ENCODE measurements at places on chromosomes 2 and 18.

DNA sequence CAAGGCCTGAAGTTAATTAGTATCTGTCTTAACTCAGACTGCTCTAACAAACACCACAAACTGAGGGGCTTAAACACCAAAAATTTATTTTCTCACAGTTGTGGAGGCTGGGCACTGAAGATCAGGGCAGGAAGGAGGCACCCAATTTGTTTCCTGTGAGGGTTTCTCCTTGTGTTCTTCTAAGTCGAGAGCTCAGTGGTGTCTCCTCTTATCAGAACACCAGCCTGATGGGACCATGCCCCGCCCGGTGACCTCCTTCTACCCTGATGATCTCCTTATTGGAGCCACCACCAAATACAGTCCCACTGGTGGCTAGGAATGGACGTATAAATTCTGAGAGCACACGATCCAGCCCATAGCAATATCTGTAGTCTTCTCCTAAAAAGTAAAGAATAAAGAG lies 20.5 kb downstream of the TMEM18 start:
- DNase-seq: no peak

GRCh38 chr2:226487573-226487972 lies 312.0 kb downstream of the IRS1 start:
- no peak for DNase-seq

GRCh38 chr2:8101614-8102277 lies 580.1 kb upstream of the ID2 start:
- DNase-seq: no peak

DNA sequence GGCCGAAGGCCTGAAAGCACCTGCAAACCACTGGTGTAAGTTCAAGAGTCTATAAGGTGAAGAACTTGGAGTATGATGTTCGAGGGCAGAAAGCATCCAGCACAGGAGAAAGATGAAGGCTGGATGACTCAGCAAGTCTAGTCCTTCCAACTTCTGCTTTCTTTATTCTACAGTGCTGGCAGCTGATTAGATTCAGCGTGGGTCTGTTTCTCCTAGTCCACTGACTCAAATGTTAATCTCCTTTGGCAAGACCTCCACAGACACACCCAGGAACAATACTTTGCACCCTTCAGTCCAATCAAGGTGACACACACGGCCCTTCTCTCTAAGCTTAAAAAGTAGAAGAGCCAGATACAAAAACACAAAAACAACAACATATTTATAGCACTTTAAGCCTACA lies 43.4 kb downstream of the NMS start:
- no peak for DNase-seq

Data from NCI-H2227 treated with DMSO at 0.1 percent for 48 hours (cell line).